ENCODE measurements at places on chromosomes 7 and 10.

DNA sequence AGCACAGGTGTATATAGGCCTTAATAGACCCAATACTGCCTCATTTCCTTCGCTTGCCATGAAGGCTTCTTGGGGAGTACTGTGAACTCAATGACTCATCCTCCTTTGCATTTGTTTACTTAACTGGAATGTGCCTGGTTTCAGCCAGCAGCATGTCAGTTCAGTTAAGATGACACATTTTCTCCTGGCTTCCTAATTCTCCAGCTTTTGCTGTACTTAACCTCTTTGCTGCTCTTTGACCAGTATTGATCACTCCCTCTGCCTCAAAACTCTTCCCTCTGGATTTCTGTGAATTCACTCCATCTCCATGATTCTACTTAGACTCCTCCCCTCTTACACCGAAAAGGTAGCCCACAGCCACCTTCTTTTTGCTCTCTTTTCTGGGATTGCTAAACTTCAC, 135.7 kb downstream of the MAGI2 start:
- no peak for DNase-seq

GRCh38 chr10:132149271-132149670, 37.5 kb upstream of the DPYSL4 start:
- no peak for DNase-seq

DNA sequence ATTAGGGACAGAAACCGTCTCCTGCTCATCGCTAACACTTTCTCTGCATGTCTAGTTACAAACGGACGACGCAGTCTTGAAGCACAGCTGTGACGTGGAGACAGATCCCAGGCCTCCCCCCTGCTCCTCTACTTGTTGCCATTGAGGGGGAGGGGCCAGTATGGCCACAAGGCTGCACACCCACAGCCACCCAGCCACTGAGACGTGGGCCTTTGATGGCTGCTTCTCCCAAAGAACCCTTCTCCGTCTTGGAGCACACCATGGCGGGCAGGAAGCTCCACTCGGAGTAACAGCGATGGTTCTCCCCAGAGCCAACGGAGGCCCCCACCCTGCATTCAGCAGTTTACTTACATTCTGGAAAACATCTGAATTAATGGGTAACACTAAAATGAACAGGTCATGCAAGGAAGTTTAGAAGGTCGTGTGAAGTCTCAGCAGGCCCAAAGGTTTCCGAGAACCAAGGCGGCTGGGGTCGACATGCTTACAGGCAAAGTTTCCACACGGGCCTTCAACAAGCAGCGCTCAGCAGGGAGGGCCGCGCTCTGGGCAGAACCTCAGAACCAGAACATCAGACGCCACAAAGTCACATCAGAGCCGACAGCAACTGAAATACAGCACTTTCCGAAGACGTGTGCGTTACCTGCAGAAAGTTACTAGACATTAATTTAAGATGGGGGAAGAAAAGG, 169.6 kb downstream of the DIP2C start:
- no peak for DNase-seq

- DNase-seq: no peak
These were observed 199.0 kb downstream of the HTR7 start for GRCh38 chr10:90658791-90659190.

DNA sequence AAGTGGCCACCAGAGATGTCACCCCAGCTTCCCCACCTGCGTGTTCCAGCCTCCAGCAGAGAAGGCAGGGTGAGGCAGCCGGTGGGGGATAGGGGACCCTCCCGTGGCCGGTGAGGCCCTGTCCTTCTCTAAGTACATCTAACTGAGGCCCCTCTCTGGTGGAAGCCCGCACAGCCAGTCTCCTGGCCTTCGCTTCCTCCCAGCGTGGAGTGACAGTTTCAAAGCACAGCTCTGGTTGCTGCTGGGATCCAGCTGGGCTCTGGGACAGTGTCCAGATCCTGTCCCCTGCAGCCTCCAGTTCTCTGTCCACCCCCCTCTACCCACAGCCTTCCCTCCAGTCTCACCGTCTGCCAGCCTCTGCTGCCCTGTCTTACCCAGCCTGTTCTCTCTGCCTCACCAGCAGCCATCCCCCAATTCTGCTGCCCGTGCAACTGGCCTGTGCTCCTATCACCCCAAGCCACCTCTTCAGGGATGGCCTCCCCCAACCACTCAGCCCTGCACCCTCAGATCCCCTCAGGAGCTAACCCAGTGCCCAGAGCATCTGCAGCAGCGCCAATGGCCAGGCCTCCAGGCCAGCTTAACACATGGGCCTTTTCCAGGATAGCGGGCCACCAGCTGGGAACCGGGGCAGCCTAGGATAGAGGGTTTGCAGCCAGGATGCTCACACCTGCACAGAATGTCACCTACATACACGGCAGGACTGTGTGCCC, 16.3 kb upstream of the SH2B2 start:
- no peak for DNase-seq

DNA sequence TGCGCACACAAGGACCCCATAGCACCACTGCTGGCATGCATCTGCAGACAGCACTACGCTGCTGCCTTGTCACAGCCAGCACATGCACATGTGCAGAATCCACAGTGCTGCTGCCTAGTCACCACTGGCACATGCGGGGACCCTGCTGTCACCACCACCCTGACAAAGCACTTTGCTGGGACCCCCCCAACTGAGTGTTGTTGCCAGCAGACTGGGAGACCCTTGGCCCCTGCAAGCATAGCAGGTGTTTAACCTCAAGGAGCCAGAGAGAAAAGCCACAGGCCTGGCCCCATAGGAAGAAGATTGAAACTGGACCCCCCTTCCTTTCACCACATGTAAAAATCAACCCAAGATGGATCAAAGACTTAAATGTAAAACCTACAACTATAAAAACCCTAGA, 211.2 kb downstream of the ITGB1 start:
- no peak for DNase-seq

DNA sequence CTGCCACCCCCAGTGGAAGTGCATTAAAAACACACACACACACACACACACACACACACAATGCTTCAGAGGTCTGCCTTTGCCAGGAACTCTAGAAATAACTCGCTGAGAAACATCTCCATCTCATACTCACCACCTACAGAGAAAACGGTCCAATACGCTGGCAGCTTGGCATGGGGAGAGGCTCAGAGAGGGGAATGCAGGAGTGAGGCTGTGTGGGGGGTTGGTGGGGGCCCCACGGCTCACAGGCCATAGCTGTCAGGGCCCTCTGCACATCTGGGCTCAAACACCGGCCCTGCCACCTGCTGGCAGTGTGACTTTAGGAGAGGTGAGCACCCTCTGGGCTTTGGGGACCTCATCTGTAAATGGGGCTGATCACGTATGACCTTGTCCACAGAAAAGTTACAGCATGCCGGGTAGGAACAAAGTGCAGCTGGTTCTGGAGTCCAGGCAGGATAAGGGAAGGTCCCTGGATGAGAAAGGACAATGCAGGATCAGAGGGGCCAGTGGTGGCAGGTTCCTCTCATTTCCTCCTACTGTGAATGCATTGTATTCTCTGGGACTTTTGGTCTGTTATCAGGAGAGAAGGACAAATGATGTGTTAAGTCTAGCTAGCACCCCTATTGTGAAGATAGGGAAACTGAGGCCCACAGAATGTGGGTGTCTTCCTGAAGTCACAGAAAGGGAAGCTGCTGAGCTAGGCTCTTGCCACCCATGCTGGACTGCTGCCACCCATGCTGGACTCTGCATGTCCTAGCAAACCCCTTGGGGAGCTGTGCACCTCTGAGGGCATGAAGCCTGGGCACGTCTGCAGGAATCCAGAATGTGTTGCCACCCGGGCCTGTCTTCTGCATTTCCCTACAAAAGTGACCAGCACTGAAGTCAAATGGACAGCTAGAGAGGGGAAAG, 404.6 kb downstream of the RPS24 start:
- no peak for DNase-seq

DNA sequence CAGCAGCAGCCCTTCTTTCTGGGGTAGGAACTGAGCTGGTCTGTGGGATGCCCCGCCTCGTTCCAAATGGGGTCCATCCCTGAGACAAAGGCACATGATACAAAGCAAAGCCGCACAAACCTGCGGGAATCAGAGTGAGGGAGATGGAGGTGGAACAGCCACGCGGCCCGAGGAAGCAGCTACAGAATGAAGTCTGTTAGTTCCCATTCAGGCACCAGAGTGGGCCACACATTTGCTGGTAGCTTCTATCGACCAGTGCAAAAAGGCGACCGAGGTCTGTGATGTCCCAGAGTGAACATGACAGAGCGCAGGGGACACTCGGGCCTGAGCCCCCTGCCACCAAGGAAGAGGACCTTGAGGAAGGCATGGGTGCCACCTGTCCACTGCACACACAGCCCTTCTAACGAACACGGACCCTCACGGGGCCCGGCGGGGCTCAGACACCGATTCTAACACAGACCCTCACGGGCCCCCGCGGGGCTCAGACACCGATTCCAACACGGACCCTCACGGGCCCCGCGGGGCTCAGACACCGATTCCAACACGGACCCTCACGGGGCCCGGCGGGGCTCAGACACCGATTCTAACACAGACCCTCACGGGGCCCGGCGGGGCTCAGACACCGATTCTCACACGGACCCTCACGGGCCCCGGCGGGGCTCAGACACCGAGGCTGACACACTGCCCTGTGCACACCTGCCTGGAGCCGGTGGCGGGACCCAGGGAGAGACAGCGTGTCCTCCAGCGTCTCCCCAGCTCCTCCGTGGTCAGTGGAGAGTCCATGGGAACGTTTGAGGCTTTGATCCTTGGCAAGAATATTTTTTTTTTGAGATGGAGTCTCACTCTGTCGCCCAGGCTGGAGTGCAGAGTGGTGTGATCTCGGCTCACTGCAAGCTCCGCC, 32.8 kb upstream of the FAM20C start:
- DNase-seq: no peak

GRCh38 chr10:103921750-103922195, 3.8 kb upstream of the STN1 start:
- DNase-seq: no peak

GRCh38 chr7:30814700-30815387, 43.6 kb downstream of the MINDY4 start:
- no peak for DNase-seq

- no peak for DNase-seq
These were observed 84.6 kb downstream of the KMT2C start for GRCh38 chr7:152351168-152351567.

DNA sequence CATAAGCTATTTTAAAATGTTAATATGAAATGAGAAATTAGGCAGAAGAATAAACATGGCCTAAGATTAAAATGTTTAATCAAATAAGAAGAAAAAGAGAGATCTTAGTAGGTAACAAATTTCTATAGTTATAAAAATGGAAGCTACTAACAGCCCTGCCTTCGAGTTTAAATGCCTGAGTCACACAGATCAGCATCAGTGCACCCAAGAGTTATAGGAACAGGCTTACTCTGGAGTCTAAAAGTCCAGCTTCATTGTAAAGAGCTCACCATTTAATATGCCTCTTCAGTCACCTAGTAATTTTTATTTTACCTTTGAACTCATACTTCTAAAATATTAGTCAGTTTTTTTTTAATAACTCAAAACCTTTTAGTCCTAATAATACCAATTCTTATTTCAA, 52.6 kb downstream of the BRI3 start:
- no peak for DNase-seq

DNA sequence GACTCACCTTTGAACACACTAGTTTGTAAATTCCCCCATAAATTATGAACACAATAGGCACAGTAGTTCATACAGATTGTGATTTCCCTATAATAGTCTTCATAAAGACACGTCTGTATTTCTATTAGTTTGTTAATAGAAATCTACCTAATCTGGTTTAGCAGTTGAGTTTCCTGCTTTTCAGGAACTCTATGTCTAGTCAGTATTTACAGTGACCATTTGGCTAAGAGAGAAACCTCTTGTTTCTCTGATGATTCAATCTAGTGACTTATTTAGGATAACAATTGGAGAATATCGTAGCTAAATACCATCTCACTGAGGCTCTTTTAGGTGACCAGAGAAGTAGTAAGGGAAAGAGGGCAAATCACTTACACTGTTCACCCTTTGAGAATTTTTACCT, 5.9 kb upstream of the HERPUD2 start:
- DNase-seq: no peak

- DNase-seq: no peak
These were observed 264.3 kb downstream of the CACNA2D1 start for GRCh38 chr7:82179311-82179710.

DNA sequence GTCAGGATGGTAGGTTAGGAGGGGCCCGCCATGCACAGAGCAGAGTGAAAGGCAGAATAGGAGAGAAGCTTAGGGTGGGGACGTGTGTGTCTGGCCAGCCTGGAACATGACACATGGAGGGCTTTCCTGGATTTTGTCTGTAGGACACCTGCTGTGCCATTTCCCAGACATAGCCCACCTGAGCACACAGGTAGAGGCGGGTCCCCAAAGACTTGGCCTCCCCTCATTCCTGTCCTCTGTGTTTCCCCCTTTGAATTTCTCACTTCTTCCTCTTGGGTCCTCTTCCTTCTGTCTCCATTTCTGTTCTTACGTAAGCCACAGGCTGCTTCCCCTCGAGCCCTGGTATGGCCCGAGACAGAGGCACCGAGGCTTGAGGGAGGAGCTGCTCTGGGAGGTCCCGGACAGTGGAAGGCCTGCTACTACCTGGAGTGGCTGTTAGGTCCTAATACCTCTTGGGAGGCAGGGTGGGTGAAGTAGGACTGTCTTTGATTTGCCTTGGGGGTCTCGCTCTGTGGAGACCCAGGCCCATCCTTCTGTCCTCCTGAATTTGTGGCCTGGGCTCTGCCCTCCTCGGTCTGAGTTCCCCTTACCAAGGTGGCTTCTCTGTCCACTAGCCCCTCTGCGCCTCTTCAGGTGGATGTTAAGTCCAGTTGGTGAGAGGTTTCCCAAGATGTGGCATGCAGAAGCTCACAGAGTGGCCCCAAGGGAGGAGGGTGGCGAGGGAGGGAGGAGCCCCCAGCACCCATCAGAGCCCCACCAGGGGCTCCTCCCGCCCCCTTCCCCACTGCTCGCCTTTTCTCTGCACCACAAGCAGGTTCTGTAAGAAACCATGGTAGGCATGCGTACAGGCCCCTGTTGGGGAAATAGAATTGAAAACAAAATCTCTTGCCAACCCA, 5.5 kb downstream of the ZNF775 start:
- no peak for DNase-seq

- no peak for DNase-seq
These were observed 51.8 kb downstream of the LRMDA start for GRCh38 chr10:75483188-75483587.

DNA sequence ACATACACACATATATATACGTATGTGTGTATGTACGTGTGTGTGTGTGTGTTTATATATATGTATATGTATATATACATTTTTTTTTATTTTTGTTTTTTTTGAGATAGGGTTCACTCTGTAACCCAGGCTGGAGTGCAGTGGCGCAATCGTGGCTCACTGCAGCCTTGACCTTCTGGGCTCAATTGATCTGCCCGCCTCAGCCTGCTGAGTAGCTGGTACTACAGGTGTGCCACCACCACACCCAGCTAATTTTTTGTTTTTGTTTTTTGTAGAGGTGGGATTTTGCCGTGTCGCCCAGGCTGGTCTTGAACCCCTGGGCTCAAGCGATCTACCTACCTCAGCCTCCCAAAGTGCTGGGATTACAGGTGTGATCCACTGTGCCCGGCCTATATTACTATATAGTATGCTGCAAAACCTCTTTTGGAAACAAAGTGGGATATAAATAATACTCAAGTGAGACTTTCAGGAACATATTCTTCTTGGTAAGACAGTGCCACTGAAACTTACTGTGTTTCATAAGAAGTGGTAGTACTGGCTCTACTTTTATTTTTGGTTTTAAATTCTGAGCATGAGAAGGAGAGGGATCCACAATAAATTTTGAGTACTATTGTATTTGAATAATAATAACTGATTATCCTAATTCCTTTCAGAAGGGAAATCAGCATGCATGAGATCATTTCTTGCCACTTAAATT, 51.0 kb downstream of the MLLT10 start:
- no peak for DNase-seq

GRCh38 chr7:43553999-43554398, 28.9 kb upstream of the STK17A start:
- DNase-seq: no peak

GRCh38 chr7:121212036-121212435, 116.8 kb upstream of the WNT16 start:
- DNase-seq: no peak
